ENCODE measurements at places on chromosomes 5 and 9. TPM values are rescaled to one million over a fixed set of nuclear protein-coding genes. Genes with fewer than 3 reads are reported as not detected.
A peak's percentile ranks its signal among the peaks of the same experiment; 100 is the strongest.

Gene CDH12
- not detected for total RNA-seq

DNA sequence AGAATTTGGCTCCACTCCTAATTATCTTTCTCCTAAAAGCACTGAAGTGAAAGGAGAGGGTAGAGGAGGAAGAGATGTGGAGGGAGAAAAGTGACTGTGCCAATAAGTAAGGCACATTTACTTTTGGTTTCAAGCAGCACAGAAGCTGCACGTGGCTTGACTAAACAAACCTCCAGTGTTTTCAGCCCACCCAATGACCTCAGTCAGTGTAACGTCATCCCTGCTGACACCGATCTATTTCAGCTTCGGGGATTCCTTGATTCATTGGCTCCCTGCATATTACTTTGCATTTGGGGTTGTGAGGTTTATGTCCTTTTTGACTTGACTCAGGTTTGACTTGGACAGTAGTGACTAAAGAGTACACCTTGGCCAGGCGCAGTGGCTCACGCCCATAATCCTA lies 35.6 kb upstream of the NIM1K start:
- no peak for DNase-seq

DNA sequence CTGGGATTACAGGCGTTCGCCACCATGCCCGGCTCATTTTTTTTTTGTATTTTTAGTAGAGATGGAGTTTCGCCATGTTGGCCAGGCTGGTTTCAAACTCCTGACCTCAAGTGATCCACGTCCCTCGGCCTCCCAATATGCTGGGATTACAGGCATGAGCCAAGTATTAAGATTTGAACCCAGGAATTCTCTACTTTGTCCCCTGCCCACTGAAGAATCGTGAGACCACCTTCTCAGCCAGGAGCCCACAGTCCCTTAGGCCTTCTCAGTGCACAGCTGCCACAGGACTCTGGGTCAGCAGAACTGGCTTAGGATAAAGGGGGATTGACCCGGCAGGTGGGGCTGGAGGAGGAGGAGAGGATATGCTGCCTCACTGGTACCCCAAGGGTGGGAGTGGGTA lies 13.4 kb downstream of the OLFML2A start:
- no peak for DNase-seq

- no peak for DNase-seq
Measured at GRCh38 chr9:131873891-131874440, 134.1 kb upstream of the RAPGEF1 start.

DNA sequence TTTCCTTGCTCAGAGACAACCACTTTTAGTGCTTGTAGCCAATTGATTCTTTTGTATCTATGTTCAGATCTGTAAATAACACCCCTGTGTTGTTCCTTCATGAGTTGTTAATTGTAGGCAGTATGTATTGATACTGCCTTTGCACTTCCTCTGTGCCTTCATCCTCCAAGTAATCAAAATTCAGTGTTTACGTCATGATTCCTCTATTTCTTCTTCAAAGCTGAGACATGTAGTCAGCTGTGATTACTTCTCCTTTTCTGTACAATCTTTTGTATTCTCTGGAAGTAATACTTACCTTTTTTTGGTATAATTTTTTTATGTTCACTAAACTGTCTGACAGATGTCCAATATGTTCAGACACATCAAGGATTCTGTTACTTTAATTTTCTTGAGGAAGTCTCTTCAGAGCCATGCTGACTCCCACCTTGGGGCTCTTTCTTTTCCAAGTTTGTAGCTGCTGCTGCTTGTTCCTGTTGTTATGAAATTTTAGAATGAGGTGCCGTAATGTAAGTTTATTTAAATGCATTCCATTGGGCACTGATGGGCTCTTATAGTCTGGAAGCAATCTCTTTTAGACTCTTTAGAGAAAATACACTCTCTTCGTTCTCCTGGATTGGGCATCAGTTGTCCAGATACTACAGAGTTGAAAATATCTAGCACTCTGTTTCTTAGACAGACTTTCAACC lies 30.5 kb upstream of the LRRC70 start:
- DNase-seq, result no peak

DNA sequence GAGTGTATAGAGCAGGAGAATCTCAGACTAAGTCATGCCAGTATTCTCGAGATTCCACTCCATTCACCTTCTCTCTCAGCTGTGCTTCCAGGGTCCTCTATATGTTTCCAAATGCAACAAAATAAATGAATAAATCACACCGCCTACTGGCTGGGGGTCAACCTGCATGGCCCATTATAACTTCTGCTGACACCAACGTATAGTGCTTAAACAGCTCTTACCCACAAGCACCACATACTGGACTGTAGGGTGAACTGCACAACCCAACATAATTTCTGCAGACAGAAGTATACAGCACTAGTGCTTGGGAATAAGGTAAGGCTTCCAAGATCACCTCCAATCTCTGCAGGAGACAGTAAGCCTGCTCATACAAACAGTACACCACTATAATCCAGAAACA lies 33.1 kb upstream of the HTR4 start:
- no peak for DNase-seq

Gene HINT1
- total RNA-seq, result 200 TPM

GRCh38 chr5:176578391-176578808 lies 29.3 kb downstream of the CDHR2 start:
- DNase-seq, result peak; percentile 65

DNA sequence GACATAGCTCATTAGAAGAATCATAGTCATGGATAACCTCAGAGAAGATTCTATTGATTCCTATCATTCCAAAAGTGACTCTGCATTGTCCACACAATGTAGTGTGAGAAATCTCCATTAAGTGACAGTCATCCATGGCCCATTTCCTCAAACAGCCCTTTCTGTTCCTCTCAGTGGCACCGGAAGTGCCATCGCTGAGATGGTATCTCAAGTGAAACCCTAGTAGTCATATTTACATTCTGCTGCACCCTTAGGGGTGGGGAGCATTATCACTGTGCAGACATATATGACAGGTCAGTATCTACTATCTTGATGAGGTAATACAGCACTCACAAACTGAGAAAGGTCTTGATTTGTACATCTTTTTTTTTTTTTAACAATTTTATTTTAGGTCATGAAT lies 55.4 kb upstream of the MIER3 start:
- DNase-seq, result no peak

DNA sequence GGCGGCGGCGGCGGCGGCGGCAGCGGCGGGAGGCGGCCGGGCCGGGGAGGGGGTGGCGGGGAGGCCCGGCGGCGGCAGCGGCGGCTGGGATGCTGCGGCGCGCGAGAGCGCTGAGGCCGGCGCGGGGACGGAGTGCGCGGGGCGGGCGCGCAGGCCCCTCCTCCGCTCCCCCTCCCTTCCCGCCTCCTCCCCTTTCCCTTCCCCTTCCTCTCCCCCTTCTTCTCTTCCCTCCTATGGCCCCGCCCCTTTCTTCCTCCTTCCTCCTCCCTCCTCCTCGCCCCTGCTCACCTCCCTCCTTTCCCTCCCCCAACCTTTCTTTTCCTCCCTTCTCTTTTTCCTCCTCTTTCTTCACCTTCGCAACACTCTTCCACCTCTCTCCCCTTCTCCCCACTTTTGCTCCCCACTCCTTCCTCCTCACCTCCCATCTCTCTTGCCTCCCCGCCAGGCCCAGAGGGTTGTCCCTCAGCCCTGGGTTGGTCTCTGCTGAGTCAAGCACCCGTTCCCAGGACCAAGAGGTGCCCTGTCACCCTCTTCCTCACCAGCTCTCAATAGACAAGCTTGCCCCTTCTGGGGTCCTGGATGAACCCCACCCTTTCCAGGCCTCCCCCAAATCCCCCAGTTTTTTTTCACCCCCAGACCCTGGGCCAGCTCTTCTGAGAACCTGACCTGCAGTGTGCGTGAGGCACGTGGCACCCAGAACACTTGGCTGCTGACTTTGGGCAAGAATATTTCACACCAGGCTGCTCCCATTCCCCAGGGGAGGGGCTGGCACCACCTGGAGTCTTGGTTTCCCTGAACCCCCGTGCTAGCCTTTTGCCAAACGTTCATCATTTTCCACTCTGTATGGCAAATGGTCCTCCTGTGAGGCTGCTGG lies at the start of gene SEMA4D:
Gene SEMA4D, minus strand, starts transcription at position 136 of the 874 bp plus-strand sequence. CDS start 92,657 bp downstream, outside the sequence.
- DNase-seq, result peak; percentile 86

Gene CD74
- 327 TPM for total RNA-seq

DNA sequence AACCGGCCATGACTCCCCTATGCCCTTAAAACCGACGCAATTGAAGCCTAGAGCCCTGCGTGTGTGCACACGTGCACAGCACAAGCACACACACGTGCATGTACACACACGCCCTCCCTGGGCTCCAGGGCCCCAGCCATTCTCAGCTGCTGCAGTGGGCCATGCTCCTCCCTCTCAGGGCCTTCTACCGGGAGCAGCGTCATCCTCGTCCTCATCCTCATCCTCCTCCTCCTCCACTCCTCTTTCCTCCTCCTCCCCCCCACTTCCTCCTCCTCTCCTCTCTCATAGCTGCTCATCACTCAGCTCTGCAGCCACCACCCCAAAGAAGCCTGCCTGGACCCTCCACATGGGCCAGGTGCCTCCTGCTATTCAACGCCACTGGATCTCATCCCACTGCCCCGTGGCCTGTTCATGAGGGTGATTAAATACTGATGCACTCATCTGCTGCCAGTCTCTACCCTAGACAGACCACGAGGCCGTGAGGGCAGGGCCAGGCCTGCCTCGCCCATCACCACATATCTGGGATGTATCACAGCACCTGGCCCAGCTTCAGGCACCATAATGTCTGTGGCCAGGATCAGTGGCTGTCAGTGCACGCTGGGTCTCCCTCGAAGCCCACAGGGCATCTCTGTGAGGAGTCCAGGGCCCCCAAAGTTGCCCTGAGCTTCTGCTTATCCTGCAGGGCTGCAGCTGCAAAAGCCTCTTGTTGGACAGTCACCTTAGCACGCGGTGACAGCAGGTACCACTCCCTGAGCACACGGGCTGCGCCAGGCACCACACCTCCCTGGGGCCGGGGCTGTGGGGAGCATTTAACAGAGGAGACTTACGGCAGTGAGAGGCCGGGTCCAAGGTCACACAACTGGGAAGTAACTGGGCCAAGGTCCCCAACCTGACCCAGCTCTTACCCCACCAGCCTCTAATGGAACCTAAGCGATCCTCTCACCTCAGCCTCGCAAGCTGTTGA lies 9.8 kb downstream of the FAM78A start:
- no peak for DNase-seq

DNA sequence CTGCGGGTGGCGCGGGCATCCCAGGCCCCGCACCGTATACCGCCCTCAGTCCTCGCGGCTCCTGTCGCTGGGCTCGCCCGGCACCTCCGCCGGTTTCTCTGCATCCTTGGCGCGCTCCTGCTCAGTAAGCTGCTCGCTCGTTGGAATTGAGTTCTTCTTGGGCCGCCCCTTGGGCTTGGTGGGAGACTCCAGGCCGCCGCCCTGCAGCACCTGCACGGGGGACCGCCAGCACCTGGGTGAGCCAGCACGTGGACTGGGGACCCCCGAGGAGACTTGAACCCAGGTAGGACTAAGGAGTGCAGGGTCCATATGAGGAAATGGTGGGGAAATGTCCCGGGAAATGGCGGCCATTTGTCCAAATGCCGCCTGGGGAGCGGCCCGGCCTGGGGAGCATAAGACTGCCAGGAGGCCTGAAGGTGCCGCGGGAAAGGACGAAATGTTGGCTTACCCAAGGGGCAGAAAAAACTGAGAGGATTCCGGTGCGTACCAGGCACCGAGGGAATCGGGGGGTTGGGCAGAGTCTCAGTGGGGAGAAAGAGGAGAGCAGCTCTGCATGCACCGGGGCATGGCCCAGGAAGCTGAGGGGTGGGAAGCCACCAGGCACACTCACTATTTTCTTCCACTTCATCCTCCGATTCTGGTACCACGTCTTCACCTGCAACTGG lies 2.9 kb downstream of the BARX1 start:
- no peak for DNase-seq

Gene TLE4
- total RNA-seq, result 12.1 TPM

Gene PPIP5K2
- 49.4 TPM for total RNA-seq

Gene EEIG1
- total RNA-seq, result 25.3 TPM

DNA sequence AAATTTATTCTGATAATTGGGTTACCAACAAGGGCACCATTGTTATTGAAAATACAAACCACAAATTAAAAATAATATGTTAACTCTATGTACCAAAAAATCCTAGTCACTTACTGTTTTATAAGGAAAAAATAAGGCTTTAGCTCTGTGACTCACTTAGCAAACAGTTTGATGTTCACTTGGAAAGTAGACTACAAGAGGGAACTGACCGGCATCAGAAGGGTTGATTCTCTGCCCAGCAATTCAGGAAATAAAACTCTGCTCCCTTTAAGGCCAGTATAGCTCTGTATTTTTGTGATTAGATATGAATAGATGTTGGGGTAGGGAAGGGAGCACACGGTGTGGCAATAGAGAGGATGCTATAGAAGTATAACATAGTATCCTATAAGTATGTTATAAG lies 671.3 kb downstream of the LRRC70 start:
- no peak for DNase-seq

GRCh38 chr5:69010476-69010875 lies 83.3 kb upstream of the SLC30A5 start:
- no peak for DNase-seq

DNA sequence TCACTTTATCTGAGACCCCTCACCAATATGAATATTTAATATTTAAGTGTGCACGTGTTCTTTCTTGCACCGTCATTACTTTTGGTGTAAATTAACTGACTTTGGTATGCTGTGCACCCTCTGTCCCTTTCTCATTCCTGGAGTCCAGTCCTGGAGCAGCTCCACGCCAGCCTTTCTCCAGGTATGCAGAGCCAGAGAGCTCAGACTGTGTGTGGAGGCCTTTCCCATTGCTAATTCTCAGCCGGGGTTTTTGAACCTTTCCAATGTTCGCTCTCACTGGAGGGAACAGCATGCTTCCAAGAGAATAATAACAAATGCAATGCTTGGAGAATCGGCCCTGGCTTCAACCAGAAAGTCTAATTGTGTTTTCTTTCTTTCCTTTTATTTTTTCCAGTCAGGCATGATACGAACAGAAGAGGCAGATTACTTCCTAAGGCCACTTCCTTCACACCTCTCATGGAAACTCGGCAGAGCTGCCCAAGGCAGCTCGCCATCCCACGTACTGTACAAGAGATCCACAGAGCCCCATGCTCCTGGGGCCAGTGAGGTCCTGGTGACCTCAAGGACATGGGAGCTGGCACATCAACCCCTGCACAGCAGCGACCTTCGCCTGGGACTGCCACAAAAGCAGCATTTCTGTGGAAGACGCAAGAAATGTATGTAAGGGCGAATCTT lies 41.7 kb downstream of the ADAMTS16 start:
- DNase-seq, result no peak

GRCh38 chr5:123157791-123158581 lies 68.9 kb downstream of the PRDM6 start:
- no peak for DNase-seq

DNA sequence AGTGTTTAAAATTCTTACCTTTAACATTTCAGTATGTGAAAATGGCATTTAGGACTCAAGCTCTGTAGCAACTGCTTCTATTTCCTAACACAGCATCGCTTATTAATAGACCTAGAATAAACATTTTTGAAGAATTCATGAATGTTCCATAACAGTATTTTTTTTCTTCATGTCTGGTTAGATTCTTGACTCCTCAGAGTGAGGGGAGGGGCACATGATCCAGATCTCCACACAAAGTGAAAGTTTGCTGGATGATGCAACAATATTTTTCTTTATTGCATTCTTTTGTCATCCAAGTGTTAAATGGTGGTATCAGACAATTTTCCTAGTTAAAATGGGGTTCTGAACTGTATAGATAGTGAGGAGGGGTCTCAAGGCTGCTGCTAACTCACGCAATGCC lies 130.8 kb upstream of the MAN2A1 start:
- no peak for DNase-seq

- DNase-seq, result no peak
Measured at GRCh38 chr9:6909181-6909580, 151.4 kb downstream of the KDM4C start.

Measured in Right ventricle myocardium inferior (tissue), 1 donor.